Stimulated activated naive B cell treated with anti-CD40 and anti-IgM and Interleukin-4, amounts not matched to agents 10 μg/mL and 1 μg/mL and 100 μg/mL, for 72 hours (primary cell): ENCODE measurements at places on chromosomes 11 and 22.

- no peak for DNase-seq
Measured at GRCh38 chr11:83569134-83569805, 283.1 kb upstream of the CCDC90B start.

DNA sequence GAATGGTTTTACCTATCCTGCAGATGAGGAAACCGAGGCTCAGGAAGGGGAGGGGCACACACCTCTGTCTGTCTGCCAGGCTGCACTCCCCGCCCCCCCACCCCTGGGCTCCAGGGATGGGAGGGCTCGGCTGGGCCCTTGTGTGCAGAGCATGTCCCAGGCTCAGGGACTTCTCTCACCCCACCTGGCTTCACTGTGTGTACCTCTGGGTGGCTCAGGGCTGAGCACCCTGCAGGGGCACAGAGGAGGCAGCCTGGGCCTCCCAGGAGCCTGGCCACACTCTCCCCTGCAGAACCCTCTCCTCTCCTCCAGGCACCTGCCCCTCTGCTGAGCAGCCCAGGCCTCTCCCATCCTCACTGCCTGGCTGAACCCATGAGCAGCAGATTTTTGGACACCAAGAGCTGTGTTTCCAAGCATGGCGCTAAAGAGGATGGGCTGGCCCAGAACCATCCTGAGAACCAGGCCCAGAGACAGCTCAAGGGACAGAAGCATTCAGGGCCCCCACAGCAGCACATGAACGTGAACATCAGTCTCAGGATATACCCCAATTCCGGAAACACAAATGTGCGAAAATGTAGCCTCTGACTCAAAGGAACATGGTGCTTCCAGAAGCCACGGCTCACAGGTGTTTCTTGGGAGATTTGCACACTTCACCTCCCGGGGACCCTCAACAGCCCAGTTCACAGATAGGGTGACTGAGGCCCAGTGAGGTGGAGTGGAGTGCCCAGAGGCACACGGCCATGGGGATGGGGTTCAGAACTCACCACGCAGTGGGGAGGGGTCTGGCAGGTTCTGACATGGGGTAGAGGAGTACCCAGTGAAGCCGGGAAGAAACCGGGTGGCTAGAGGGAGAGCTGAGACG lies 10.5 kb downstream of the EMID1 start:
- DNase-seq = no peak

DNA sequence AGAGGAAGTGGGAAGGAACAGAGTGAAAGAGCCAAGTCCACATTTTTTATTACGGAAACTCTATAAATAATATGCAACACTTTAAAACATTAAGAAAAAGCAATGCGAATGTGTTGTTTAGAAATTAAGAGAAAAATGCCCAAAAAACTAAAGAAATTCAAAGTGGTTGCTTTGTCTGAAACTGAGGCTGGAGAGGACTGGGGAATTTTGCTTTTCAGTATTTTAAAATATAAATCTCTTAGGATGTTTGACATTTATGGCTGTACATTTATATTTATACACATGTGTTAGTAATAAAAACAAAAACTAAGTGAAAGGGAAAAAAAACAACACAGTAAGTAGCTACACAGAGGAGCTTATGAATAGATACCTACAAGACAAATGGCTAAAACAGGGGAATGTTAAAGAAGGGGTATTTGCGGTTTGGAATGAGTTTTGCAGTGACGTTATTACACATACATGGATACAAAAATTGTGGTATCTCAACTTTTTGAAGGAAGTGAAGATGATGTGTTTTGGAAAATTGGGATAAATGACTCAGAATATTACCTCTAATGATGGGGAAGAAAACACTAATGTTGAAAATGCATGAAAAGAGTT lies 97.0 kb upstream of the DRD2 start:
- no peak for DNase-seq

GRCh38 chr22:24699876-24700275 lies 74.6 kb downstream of the PIWIL3 start:
- DNase-seq = no peak

- peak; percentile 68 for DNase-seq
Measured at GRCh38 chr22:22558972-22559603, at the start of gene PRAME. PRAME (minus strand) TSS chr22:22559265; CDS start chr22:22556832, 2,433 bp downstream.

- DNase-seq = no peak
Measured at GRCh38 chr11:10529279-10529678, 11.7 kb downstream of the RNF141 start.

- DNase-seq = no peak
Measured at GRCh38 chr11:87976009-87976408, 199.2 kb downstream of the RAB38 start.

DNA sequence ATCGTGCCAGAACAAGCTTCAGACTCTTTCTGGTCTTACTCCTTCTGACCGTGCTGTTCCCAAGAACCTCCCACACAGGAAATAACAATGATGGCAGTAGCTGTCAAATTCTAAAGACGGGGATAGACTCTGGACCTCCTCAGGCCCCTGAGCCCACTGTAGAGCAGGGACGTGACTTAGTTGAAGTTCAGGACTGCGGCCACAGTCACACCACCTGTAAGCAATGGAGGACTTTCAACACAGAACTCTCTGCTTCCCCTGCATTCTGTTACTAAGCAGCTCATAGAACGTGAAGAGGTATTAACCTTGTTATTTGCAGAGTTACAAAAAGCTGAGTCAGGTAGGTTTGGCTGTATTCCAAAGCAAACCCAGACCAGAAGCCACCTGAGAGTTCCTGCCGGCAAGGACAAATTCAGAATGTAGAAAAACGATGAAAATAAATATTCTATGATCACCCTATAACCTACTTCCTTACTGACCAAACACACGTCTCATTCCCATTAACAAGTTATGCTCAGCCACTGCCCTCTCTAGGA lies 12.7 kb downstream of the TMEM45B start:
- DNase-seq = no peak

- DNase-seq = no peak
Measured at GRCh38 chr22:40415531-40416266, 45.3 kb downstream of the SGSM3 start.

DNA sequence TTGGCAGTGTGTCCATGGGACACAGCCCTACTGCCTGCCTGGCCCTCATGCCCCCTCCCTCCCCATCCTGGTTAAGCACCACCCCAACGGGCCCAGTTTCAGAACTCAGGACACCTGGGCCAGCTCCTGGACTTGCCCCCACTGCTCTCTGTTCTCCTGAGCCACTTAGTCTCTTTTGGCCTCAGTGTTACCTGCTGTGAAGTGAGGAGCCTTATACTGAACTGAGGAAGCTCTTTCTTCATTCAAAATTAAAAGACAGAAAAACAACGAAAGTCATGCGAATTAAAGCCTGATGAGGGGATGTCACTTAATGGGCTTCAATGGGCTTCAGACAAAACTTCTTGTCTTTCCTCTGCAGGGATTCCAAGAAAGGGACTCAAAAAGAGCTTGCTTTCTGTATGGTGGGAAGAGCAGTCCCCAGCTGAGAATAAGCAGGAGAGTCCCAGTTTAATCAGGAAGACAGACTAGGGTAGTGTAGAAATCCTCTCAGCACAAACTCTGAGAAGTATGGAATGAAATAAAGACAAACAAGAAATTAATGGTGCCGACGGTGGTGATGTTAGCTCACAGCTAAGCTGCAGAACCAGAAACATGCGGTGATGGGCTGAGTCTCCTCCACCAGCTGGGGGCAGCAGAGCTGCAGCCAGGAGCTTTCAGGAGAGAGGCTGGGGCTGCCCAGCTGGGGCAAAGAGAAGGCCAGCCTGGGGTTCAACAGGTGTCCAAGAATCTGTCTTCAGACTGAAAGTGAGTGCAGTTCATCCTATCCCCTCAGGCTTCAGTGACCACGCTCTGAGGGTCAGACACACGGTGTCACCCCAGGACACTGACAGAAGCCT lies 101.0 kb downstream of the GGTLC2 start:
- DNase-seq = no peak

GRCh38 chr22:20526628-20527355 lies 19.4 kb downstream of the MED15 start:
- DNase-seq = no peak

- no peak for DNase-seq
Measured at GRCh38 chr11:73182824-73183321, 35.2 kb upstream of the P2RY2 start.

- no peak for DNase-seq
Measured at GRCh38 chr11:88179141-88179540, 3.9 kb upstream of the RAB38 start.

GRCh38 chr11:76186776-76187279 lies 19.5 kb downstream of the WNT11 start:
- DNase-seq = no peak

DNA sequence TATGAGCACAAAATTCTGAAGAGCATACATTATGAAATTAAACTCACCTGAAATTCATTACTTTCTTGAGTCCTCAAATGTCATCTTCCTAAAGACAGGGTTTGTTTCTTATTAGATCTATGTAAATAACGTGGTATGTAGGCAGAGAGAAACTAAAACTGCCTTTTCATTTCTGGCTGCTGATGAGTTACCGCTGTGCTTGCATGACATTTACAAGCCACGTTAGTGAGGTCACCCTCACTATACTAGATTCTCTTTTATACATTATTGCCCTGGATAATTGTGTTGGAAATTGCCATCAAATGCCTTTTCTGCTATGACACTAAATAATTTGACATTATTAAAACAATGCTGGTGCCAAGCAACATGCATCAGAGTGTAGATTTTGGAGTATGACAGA lies 748.3 kb upstream of the ANO3 start:
- DNase-seq = no peak

GRCh38 chr22:25672289-25673084 lies 69.5 kb upstream of the MYO18B start:
- DNase-seq = no peak

- no peak for DNase-seq
Measured at GRCh38 chr11:86802601-86803051, 2.3 kb downstream of the PRSS23 start.

DNA sequence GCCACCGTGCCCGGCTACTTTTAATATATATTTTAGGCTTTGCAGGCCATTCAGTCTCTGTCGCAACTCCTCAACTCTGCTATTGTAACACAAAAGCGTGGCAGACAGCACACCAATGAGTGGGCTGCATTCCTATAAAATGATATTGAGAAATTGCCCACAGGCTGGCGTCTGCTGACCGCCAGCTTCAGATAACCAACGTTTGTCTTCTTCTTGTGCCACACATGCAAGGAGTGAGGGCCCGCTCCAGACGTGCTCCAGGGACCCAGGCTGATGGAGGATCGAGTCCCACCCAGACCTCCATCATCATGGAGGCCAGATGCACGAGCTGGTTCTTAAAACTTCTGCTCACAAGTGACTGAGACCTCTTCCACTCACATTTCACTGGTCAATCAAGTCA lies 35.4 kb upstream of the LINC01488 start:
- no peak for DNase-seq

DNA sequence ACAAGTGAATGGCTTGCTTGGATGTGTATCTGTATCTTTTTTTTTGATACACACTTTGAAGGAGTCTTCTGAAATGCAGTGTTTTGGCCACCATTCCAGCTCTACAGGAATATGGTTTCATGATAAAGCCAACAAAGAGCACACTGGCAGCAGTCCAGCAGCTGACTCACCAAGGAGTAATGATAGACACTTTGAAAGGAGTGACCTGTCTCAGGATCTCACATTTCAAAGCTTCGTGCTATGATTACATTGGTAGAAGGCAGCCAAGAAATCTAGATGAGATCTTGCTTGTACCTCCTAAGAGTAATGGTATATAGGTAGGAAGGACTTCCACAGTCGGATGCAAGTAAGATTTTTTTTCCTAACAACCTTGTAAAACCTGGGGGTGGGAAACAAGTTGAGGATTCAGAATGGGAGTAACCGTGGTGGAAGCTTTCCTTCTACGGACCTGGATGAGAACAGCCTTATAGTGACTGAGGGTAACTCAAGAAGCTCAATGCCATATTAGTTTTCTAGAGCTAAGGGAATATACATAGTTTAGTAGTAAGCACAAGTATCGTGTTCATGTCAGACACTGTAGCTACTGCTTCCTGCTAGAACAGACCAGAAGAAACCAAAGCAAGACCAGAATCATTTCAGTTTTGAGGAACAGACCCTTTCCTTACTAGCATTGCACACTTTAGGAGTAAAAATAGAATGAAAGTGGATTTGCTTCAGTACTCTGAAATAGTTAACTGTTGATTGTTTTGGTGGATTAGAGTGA lies 25.0 kb downstream of the MTMR3 start:
- no peak for DNase-seq

GRCh38 chr11:114524122-114524521 lies 35.6 kb downstream of the NXPE1 start:
- no peak for DNase-seq

GRCh38 chr11:35367491-35367890 lies 51.9 kb downstream of the SLC1A2 start:
- DNase-seq = no peak

GRCh38 chr11:57530215-57530595 lies 349 bp downstream of the TIMM10 start:
- no peak for DNase-seq

GRCh38 chr11:13042873-13043342 lies 33.8 kb downstream of the RASSF10 start:
- DNase-seq = no peak

DNA sequence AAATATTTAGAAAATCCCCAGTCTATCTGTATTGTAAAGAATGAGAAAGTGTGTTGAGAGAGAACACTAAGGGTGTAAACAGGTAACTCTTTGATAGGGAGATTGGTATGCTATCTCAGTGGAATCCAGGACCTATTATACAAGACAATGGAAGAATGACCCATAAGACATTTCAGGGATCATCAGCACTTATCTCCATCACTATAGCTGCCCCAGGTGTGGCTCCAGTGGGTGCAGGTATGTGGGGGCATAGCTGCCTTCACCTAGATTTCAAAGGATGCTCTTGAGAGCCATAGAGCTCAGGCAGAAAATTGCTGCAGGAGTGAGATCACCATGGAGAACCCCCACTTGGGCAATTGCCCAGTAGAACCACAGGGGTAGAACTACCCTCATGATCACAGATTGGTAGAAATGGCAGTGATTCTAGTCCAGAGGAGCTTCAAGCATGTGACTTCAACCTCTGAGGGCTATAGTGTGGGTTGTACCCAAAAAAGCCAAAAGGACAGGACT lies 252.3 kb upstream of the TBCEL start:
- DNase-seq = no peak

GRCh38 chr11:120431633-120432032 lies 79.9 kb upstream of the GRIK4 start:
- DNase-seq = no peak

DNA sequence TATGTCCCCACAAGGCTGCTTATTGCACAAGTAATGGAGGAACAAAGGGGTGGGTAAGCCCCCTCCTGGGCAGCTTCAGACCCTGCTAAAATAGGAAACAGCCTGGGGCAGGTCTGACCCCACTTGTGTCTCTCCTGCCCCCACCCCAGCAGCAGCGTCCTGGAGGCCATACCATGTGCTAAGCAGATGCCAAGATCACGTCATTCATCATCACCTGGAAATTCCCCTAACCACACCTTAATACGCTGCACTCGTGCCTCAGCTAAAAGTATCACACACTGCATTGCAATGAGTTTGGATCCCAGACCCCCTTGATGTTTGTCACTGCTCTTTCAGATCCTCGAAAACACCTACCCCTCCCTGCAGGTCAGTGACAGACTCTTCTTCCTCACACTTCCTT lies 27.8 kb upstream of the GGTLC2 start:
- peak; percentile 42 for DNase-seq

DNA sequence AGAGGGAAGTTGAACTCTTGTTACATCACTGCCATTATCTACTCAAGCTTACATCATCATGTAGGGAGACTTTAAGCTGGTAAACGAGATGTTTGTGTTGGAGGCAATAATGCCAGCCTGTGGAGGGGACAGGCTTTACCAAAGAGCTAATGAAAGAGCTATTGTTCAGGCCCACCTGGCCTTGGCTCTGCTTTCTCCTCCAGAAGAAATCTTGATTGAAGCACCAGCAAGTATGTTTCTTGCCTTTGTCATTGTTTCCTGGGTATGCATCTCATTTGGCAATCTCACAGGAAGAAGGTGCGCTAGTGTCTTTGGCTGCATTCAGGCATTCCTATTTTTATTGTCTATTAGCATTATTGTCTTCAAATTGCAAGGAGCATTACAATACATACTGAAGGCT lies 16.7 kb upstream of the CARD18 start:
- DNase-seq = no peak
